Natural killer cell treated with Interleukin-12 subunit alpha and Interleukin-12 subunit beta and Interleukin-15 and Interleukin-18, amount 100 ng/mL, for 72 hours (primary cell): ENCODE measurements at places on chromosomes 4 and X.

GRCh38 chr4:7912826-7913225 is 26.8 kb downstream of the AFAP1 start:
- no peaks in the 10 kb centered on the region for H3K36me3 ChIP-seq
- H3K27ac ChIP-seq: no peak overlapping the region
- no peak for DNase-seq

DNA sequence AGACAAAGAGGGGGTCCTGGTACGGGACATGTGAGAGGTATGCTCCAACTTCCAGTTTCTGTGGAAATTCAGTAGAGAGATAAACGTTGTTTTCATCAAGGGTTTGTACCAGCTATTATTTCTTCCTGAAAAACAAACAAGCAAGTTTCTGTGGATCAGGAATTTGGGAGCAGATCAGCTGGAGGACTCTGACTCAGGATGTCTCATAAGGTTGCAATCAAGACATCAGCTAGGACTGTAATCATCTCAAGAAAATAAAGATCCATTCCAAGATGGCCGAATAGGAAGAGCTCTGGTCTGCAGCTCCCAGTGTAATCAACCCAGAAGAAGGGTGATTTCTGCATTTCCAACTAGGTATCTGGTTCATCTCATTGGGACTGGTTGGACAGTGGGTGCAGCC is 23.5 kb upstream of the NFKB1 start:
- peaks cover 6% of the 10 kb centered on the region for H3K4me1 ChIP-seq
- no peak for DNase-seq
- H3K27ac ChIP-seq: no peak overlapping the region
- H3K27me3 ChIP-seq: peaks cover 2% of the 10 kb centered on the region

DNA sequence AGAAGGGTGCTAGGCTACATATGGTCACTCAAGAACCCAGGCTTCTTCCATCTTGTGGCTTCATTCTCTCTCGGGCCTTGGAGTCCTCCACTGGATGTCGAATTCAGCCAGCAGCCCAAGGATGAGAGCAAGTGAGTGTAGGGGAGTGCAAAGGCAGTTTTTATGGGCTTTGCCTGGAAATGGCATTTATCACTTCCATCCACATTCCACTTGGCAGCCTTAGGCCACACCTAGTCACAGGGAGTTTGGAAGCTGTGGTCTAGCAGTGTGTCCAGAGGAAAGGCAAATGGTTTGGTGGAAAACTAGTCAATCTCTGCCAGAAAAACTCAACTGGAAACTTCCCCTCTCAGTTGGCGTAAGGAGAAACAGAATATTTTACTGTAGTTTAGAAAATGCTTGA is 59.0 kb downstream of the NHS start:
- H3K36me3 ChIP-seq: no peaks in the 10 kb centered on the region
- H3K4me1 ChIP-seq: no peaks in the 10 kb centered on the region
- peaks cover 6% of the 10 kb centered on the region for H3K27me3 ChIP-seq
- no peak for DNase-seq
- no peak overlapping the region for H3K27ac ChIP-seq

- no peaks in the 10 kb centered on the region for H3K36me3 ChIP-seq
- no peaks in the 10 kb centered on the region for H3K27me3 ChIP-seq
- H3K27ac ChIP-seq: no peak overlapping the region
- no peak overlapping the region for H3K4me3 ChIP-seq
- DNase-seq: no peak
- H3K4me1 ChIP-seq: no peaks in the 10 kb centered on the region
These were observed 144.6 kb downstream of the SOX3 start for GRCh38 chrX:140360284-140360683.
